ENCODE measurements at places on chromosomes 5 and 9.

GRCh38 chr5:168362097-168362885 is 70.8 kb downstream of the WWC1 start:
- no peak for DNase-seq

DNA sequence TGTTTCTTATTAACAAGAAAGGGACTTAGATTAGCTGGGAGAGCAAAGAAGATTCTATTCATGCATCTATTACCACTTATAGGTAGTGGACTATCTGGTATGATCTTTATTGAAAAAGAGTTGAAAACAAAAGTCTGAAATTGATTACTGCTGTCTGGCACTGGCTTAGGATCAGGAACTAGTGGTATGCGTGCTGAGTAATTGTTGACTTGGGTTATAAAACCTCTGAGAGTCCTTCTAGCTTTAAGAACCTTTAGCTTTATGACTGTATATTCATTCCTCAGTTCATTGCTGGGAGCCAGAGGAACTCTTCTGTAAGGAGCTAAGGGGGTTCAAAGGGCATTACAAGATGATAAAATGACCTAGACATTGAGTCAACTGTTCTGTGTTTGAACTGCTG is 7.6 kb downstream of the SLC1A1 start:
- DNase-seq: no peak

- no peak for DNase-seq
Measured at GRCh38 chr5:172455511-172456061, 1.3 kb upstream of the SH3PXD2B start.

- no peak for DNase-seq
Measured at GRCh38 chr9:27545471-27545870, 15.9 kb upstream of the MOB3B start.

DNA sequence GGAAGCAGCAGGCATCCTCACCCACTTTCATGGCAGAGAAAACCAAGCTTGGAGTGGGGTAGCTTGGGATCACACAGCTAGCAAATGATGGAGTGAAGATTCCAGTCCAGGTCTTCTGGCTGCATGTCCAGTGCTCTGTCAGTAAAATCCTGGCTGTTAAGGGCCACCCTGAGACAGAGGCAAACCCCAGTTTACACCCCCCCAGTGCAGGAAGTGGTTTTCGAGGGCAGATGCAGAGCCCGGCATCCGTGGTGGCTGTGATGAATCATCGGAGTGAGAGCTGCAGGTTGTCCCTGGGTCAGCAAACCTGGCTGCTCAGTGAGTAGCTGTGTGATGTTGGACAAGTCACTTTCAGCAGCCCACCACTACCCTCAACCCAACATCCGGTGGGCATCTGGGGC is 115.4 kb downstream of the RGS3 start:
- DNase-seq: no peak

GRCh38 chr9:22413884-22414283 is 32.7 kb upstream of the DMRTA1 start:
- no peak for DNase-seq

GRCh38 chr9:137049544-137050449 is 3.8 kb upstream of the NPDC1 start:
- peak; percentile 79 for DNase-seq

DNA sequence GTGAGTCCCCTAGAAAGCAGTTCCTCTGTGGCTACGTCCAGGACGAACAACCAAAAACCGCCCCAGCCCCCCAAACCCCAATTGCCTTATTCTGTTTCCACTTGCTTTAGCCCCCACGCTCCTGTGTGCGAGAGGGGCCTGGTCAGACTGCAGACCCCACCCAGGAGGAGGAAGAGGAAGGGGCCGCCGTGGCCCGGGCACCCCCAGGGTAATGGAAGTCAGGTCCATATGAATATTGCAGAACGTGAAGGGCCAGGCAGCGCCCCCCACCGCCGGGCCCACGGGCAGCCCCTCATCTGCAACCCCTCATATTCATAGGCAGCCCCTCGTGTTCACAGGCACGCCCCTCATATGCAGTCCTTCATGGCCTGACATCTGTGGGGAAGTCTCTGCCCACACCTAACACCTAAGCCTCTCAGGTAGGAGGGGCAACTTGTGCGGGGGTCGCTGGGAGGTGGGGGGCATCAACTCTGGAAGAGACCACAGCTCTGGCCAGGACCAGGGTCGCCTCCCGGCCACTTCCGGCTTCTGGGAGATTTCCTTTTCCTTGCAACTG is 37.7 kb upstream of the PLEKHG4B start:
- DNase-seq: no peak

DNA sequence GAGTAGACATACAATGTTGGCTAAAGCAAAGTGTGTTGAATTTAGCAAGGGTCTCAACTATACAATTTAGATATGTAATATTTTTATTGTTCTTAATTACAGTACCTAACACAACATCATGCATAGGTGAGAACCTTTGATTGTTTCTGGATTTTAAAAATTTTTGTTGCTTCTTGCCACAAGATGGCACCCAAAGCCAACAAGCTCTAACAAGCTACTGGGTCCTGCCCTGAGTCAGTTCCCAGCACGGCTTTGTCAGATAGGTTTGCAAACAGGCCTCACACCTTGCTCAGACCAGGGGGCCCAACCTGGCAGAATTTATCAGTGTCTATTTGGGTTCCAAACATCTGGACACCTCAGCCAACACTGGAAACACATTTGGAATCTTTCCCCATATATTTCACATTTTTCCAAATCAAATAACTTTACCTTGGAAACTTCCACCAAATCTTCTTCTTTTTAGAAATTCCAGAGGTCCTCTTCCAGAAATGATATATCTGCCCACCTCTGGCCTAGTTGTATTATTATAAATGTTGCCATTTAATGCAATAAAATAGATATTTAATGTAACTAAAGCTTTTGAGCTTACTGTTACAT is 49.5 kb upstream of the EGFLAM start:
- DNase-seq: peak; percentile 32

GRCh38 chr9:134818000-134818568 is 62.5 kb upstream of the FCN2 start:
- DNase-seq: no peak

DNA sequence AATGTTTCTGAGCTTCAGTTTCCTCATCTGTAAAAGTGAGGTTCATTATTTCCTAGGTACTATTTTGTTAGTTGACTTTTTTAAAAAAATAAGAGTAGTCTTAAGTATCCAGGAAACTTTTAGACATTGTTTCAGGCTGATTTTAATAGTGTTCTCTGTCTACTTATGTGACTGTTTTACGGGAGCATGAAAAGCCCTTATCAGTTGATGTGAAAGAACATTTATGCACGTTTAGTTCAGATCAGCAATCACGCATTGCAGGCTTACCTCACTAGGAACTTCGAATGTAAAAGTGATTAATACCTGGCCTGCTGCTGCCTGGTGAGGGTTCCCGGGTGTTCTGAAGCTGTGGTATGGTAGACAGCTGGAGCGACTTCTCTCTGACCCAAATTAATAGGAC is 8.1 kb downstream of the SNX18 start:
- DNase-seq: no peak

DNA sequence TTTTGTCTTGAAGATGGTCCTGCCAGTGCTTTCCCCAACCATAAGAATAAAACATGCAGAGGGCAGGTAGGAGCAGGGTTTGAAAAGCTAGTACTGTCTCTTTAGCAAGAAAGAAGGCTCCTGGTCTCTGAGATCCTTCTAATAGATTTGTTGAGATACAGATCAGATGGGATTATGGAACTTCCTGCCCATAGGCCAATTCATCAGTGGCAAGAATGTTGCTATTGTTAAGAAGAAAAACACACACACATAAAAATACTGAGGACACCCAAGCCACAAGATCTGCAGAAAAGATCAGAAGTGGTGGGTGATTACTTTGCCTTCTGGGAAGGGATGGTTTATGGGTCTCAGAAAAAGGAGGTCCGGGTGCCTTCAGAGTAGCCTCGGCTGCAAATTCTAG is 59.8 kb downstream of the TNC start:
- no peak for DNase-seq

DNA sequence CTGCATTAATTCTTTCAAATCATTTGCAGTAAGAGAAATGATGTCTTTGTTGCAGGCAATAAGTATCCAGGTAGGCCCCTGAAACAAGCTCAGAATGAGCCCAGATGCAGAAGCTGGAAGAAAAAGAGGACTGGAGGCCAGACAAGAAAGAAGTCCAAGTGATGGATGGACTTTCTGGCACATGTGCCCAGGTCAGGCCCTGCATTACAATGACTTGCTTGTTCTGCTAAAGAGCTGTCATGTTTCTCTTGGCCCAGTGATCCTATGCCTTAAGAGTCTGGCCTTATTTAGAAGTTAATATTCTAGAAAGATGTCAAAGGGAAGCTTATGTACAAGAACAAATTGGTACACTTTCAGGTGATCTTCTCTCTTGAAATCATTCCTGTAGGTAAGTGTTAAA is 64.8 kb downstream of the DPYSL3 start:
- DNase-seq: no peak

DNA sequence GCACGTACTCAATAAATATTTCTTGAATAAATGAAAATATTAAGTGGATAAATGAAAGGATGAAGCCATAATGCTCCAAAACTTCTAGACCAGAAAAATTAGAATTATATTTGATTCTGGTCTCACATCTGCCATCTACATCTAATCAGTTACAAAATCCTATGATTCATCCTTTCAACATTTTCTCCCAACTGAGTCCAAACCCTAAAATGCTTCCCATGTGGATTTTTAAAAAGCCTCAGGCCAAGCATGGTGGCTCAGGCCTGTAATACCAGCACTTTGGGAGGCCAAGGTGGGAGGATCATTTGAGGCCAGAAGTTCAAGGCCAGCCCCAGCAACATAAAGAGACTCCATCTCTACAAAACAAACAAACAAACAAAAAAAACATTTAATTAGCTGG is 31.6 kb upstream of the FST start:
- no peak for DNase-seq

- DNase-seq: no peak
Measured at GRCh38 chr5:68279984-68280383, 64.4 kb downstream of the PIK3R1 start.

- DNase-seq: no peak
Measured at GRCh38 chr5:160271396-160271795, 41.0 kb downstream of the CCNJL start.

GRCh38 chr5:74126294-74126693 is 500.3 kb downstream of the ARHGEF28 start:
- DNase-seq: no peak

DNA sequence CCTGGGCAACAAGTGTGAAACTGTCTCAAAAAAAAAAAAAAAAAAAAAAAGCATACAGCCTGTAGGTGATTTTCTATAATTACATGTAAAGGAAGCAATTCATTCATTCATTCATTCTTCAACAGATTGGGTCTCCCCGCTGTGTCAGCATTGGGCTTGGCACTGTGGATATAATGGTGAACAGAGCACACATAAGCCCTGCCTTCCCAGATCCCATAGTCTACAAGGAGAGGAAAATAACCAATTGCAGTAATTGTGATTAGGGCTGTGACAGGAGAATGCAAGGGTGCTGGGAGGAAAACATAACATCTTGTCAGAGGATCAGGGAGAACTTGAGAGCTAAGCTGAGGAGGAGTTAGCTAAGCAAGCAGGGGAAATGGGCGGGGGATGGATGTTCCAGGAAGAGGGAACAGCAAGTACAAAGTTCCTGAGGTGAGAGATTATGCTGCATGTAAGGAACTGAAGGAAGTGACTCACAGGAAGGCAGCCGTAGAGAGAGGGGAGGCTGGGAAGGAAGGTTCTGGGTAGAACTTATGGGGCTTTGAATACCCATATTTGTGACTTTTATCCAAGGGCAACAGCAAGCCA is 24.0 kb upstream of the KLF9 start:
- DNase-seq: peak; percentile 55

DNA sequence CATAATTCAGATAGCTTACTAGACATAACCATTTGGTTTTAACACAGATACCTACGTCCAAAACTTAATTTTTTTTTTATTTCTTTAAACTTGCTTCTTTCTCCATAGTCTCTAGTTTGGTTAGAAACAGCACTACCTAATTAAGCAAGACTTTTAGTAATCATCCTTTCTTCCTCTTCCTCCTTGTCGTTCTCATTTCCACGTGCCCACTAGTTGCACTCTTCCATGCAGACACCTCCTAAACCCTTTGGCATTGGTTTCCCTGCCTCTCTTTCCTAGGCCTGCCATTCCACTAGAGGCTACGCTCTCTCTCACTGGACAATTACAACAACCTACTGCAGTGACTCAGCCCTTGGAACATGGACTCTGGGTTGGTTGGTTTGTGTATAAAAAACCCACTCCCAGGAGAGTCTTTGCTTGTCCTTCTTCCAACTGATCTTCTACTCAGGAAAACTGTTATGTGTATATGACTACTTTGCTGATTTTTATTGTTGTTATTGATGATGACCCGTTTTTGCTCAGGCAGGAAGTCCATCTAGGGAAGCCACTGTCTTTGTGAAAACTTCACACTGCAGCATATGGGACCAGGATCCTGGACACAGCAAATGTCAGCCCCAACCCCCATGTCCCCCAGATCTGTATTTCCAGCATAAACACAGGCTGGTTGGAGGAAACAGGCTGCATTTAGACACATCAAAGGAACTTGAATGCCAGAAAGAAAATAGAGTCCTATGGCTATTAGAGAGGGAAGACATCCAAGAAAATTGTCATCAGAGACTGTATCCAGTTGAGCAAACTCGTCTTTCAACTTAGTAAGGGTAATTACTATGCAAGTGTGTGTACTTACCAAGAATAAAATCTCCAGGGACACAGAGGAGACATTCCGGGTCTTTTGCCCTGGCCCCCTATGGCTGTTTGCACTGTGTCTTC is 503.2 kb downstream of the GADD45G start:
- no peak for DNase-seq

DNA sequence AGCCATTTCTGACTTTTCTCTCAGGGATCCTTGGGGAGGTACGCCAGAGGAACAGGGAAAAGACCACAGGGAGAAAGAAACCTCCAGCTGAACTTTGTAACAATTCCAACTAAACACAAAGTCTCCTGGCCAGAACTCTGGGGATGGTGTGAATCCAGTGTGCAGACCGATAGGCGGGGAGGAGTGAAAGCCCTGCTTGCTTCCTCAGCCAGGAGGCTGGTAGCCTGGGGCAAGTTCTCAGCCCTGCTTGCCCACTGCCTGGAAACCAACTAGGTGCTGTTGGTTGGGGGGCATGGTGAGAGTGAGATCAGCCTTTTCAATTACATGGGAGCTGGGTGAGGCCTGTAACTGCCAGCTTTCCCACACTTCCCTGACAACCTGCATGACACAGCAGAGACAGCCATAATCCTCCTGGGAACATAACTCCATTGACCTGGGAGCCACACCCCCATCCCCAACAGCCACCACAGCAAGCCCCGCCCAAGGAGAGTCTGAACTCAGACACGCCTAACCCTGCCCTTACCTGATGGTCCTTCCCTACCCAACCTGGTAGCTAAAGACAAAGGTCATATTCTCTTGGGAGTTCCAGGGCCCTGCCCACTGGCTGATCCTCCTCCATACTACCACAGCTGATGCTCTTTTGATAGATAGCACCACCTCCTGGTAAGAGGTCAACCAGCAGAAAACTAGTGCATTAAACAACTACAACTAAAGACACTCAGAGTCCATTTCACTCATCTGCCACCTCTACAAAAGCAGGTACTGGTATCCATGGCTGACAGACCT is 100.1 kb upstream of the TNFAIP8 start:
- no peak for DNase-seq
